Cerebellar nuclear complex (tissue), 1 donor: ENCODE measurements at places on chromosomes 16 and 17.

DNA sequence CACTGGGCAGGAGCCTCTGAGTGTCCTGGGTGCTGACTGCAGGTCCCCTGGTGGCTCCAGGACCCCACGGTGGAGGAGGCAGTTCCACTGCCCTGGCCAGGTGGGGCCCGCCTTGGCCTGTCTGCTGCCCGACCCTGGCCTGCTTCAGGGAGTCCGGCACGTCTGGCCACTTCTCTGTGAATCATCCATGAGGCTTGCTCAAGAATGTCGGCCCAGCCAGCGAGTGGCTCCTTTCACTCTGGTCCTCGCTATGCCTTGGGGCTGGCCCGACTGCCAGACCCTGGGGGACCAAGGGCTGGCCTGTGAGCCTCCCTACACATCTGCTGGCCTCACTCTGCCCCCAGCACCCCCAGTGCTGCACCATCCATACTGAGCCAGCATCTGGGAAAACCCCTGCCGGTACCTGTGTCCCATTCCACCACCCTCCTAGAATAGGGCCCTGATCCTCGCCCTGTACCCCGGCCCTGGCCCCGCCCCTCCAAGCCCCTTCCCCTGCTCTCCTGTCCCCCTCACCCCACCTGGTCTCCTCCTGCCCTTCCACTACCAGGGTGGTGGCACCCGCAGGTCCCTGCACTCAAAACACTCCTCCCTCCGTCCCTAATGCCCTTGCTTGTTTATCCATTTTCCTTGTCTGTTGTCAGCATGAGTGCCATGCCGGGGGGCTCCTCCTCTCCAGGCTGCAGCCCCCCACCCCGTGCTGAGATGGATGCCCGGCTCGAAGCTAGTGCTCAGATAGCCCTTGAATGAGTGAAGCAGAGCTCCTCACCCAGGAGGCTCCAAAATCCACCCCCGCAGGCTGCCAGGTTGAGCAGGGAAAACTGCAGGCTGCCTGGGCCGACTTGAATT is 35.5 kb downstream of the ADCY7 start:
- no peak for DNase-seq

DNA sequence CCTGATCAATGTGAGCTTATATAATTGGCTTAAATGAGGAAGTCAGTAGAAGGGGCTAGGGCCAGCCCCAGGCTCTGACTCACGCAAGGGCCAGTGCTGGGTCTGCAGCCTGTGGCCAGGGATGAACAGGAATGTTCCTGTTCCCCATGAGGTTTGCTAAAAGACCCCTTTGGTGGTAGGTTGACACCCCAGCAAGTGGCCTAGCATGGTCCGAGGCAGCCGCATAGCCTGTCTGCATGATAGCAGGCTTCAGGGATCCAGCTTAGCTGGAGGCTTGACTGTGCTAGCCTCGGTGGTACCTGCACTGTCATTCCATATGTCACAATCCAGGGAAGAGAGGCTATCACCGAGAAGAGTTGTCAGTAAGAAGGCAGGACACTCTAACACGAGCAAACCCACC is 23.5 kb downstream of the TRIM25 start:
- DNase-seq = no peak

- no peak for DNase-seq
Observed at GRCh38 chr16:47139561-47140185, 4.1 kb downstream of the NETO2 start.

DNA sequence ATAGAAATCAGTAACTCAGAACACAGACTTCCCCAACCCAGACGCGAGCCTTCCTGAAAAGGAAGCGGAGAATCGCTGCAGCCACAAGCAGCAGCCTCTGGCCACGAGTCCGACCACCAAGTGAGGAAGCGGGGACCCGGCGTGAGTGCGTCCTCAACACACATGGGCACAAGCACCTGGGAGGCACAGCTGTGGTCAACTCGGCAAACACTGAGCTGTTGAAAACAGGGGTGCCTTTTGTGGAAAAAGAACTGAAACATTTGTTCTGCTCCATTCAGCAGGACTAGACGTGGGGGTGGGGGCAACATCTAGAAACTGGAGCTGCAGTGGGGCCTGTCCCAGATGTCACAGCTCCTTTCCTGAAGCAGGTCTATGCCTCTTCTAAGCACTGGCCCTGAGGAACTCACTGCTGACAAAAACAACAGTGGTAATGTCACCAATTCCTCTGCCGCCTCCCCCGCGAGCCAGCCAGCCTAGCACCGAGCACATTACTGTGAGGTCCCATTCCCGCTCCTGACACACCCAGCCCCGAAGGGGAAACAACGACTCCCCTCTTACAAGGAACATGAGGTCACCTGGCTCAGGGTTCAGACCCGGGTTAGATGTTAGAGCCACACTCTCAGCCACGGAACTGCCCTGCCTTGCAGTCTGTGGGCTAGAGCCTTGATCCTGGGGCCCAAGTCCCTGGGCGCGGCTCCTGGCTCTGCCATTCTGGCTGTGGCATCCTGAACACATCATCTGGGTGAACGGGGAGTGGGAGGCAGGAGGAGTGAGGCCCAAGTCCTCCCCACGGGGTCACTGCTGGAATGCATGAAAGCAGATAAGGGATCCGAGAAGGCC is 29.0 kb downstream of the KDM8 start:
- no peak for DNase-seq

DNA sequence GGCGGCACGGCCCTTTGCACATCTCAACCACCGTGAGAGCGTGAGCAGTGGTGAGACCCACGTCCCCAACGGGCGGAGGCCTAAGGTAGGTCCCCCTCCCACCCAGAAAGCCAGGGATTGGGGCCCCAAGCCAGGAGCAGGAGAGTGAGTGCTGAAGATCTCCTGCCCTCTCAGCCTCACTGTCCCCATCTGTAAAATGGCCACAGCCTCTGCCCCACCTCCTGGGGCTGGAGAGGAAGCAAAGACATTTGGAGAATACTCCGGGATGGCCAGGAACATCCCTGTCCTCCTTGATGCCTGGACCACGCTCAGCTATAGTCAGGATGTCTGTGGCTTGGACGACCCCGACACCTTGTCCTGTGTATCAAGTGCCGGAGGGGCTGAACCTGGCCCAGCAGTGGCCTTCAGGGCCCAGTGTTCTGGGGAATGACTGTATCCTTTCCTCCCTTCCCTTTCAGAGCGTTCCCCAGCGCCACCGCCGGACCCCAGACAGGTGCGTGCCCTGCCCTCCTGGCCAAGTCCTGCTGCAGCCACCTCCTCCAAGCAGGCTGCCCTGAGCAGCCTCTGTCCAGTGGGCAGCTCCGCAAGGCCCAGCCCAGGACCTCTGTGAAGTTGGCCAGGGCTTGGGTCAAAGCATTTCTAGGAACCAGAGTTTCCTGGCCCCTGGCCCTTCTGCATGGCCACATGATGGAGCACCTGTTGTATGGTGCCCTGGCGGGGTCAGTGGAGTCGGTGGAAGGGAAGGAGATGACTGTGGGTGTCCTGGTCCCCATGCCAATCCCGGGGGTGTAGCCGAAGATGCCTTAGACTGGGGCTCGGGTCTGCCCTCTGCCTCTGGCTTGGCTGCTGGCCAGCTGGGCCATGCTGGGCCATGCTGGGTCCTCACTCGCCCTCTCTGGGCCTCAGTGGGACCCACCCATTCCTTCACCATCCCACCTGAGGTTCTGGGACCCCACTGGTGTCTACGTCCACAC is 38.4 kb downstream of the ADCY7 start:
- DNase-seq = no peak

- no peak for DNase-seq
Observed at GRCh38 chr16:83586461-83587200, 221.1 kb upstream of the HSBP1 start.

GRCh38 chr16:65600046-65600445 is 478.2 kb upstream of the CDH11 start:
- no peak for DNase-seq

DNA sequence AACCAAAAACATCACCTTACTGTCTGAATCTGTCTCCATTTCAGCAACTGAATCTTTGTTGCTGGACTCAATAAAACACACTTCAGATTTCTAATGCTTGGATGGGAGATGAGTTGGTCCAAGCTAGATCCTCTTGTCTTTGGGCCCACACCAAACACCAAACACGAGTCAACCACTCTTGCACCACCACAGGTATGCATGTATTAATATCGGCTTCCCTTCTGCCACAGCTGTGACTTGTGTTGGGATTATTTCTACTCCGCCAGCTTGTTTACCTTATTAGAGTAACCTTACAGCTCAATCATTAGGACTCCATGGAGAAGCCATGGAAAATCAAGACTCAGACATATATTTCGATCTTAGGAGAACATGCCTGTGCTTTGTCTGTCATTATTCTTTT is 49.9 kb downstream of the XYLT1 start:
- no peak for DNase-seq

DNA sequence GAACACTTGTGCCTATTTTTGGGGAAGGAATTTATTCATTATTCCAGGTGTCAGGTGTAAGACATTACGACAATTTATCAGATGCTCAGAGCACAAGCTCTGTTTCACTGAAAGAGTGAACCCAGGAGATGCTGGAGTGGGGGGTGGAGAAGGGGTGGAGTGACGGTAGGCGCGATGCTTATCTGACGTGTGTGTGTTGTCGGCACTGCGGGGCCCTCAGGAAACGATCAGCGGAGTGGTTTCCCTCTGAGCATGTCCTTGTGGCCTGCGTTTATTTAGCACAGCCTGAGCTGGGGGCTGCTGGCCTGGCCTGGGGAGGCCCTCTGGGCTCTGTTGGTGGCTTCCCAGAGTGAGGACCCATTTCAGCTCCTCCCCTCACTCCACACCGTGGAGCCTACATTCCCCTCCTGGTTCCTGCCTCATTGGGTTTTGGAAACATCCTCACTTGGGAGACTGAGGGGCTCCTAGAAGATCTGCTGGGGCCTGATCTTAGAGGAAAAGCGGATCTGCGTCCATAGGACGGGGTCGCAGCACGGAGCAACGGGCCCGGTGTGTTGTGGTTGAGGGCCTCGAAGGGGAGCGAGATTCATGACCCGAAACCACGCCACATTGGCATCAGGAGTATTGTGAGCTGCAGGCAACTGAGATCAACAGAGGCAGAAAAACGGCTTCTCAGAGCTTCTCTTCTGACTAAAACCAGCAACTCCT is 19.0 kb upstream of the GNG13 start:
- no peak for DNase-seq

- DNase-seq = no peak
Observed at GRCh38 chr16:252366-253337, 18.0 kb downstream of the FAM234A start.

- DNase-seq = no peak
Observed at GRCh38 chr17:18950944-18951905, 740 bp upstream of the SLC5A10 start.

DNA sequence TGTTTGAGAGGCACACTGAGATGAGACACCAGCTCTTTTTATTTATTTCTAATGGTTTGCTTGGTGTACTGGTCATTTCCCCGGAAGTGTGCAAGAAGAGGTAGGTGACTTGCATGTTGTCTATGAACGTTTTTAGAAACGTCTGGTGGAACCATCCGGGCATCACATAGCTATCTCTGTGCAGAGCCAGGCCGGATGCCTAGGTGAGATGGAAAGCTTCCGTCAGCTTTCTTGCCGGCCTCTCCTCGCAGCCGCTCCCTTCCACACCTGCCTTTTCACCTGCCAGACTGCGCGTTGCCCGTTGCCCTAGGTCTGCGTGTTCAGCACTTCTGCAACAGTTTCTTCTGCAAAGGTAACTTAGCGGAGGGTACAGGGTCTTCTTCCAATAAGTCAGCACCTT is 416.0 kb downstream of the WWOX start:
- no peak for DNase-seq

DNA sequence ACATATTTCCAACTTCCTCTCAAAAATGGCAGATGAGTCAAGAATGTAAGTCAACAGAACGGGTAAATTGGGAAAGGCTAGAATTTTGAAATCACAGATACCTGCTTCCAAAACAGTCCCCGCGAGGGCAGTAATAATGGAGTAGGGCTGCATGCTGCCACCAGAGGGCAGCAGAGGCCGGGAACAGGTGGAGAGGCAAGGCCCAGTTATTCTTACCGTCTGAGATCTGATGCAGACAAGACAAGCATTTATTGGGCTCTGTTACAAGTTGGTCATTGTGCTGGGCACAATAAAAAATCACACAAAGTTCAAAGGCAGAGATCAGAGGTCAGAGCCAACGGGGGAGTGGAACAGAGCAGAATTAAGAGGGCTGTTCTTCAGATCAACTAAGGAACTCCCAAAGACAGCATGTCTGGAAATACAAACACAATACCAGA is 8.8 kb upstream of the MLKL start:
- DNase-seq = peak; percentile 21

GRCh38 chr17:42067371-42068091 is 17.1 kb upstream of the C17orf113 start:
- no peak for DNase-seq

- no peak for DNase-seq
Observed at GRCh38 chr16:81785138-81785924, 6.2 kb downstream of the PLCG2 start.

- no peak for DNase-seq
Observed at GRCh38 chr17:63707151-63707550, 7.2 kb upstream of the LIMD2 start.
